ENCODE measurements at places on chromosomes 3 and 15.

GRCh38 chr15:41999290-42000285 is 21.3 kb downstream of the PLA2G4E start:
- DNase-seq = no peak
- no peaks in the 10 kb centered on the region for H3K36me3 ChIP-seq
- H3K4me3 ChIP-seq = no peak overlapping the region
- H3K27me3 ChIP-seq = peaks cover 4% of the 10 kb centered on the region
- no peak overlapping the region for H3K27ac ChIP-seq
- H3K4me1 ChIP-seq = peaks cover 12% of the 10 kb centered on the region

GRCh38 chr15:96296264-96296663 is 34.2 kb upstream of the NR2F2 start:
- no peak overlapping the region for H3K27ac ChIP-seq
- DNase-seq = no peak
- no peaks in the 10 kb centered on the region for H3K27me3 ChIP-seq
- no peak overlapping the region for H3K4me3 ChIP-seq
- H3K36me3 ChIP-seq = no peaks in the 10 kb centered on the region
- H3K4me1 ChIP-seq = peaks cover 4% of the 10 kb centered on the region

GRCh38 chr3:127035677-127036076 is 52.8 kb downstream of the PLXNA1 start:
- H3K27ac ChIP-seq = no peak overlapping the region
- H3K36me3 ChIP-seq = peaks cover 10% of the 10 kb centered on the region

DNA sequence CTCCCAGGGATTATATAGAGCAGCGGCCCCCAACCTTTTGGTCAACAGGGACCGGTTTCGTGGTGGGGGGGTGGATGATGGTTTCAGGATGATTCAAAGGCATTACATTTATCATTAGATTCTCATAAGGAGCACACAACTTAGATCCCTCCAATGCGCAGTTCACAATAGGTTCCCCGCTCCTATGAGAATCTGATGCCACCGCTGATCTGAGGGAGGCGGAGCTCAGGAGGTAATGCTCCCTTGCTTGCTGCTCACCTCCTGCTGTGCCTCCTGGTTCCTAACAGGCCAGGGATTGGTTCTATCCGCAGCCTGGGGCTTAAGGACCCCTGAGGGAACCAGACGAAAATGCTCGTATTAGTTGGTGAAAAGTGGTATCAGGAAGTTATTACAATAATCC is 1.3 kb upstream of the HACD2 start:
- H3K27me3 ChIP-seq = no peaks in the 10 kb centered on the region
- no peak overlapping the region for H3K4me3 ChIP-seq
- H3K36me3 ChIP-seq = peaks cover 27% of the 10 kb centered on the region
- DNase-seq = peak; percentile 28

DNA sequence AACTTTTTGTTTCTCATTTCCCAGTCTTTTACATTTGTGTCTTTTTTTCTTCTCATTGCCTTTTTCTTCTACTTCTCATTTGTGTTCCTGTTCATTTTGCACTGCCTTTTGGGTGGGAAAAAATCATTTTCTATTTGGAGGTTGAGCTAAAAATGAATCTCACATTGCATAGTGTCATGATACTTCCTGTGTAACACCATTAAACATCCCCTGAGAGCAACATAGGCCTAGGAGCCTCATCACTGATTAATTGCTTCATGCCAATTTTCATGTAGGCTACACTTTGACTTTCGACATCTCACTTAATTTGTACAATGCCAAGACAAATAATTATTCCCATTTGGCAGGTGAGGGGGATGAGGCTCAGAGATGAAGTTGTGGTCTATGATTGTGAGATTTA is 279.2 kb downstream of the EDEM1 start:
- H3K27me3 ChIP-seq = no peaks in the 10 kb centered on the region
- DNase-seq = no peak
- H3K27ac ChIP-seq = no peak overlapping the region

GRCh38 chr3:10249833-10250232 is 1.6 kb downstream of the TATDN2 start:
- peaks cover 25% of the 10 kb centered on the region for H3K36me3 ChIP-seq
- peak overlapping the region; percentile 93 for H3K4me3 ChIP-seq
- no peak for DNase-seq
- peaks cover 27% of the 10 kb centered on the region for H3K4me1 ChIP-seq

GRCh38 chr3:172244011-172244410 is 204.2 kb downstream of the GHSR start:
- H3K27ac ChIP-seq = no peak overlapping the region
- peak overlapping the region; percentile 73 for H3K4me3 ChIP-seq
- peaks cover 48% of the 10 kb centered on the region for H3K36me3 ChIP-seq
- H3K27me3 ChIP-seq = peaks cover 7% of the 10 kb centered on the region
- peaks cover 29% of the 10 kb centered on the region for H3K4me1 ChIP-seq

- H3K27me3 ChIP-seq = peaks cover 46% of the 10 kb centered on the region
- H3K27ac ChIP-seq = peak overlapping the region; percentile 81
- peaks cover 21% of the 10 kb centered on the region for H3K36me3 ChIP-seq
- H3K4me3 ChIP-seq = no peak overlapping the region
- DNase-seq = no peak
Measured at GRCh38 chr3:129548104-129548965, 5.4 kb downstream of the H1-8 start.

DNA sequence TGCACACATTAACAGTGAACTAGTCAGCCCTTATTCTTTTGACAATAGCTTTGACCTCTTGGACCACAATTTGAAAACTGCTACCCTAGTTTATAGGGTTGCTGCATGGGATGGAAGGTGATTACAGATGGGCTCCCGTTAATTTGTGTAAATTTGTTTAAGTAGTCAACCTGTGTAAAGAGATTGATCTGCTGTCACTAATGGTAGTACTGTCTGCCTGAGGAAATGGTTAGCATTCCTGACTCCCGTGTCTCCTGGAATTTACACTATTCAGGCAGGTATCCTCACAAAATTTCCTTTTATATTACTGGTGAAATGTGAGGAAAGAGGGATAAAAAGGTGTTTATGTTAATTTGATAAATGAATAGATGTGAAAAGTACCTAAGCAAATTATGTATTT is 15.3 kb upstream of the EBLN2 start:
- peak overlapping the region; percentile 36 for H3K27ac ChIP-seq
- H3K4me1 ChIP-seq = peaks cover 11% of the 10 kb centered on the region
- peaks cover 3% of the 10 kb centered on the region for H3K36me3 ChIP-seq

Data from endothelial cell (in vitro differentiated cells).